ENCODE measurements at places on chromosomes 11 and 22.

- DNase-seq, result no peak
Observed at GRCh38 chr11:64372802-64373597, 14.0 kb downstream of the RPS6KA4 start.

GRCh38 chr11:87281496-87281895 is 243.8 kb downstream of the TMEM135 start:
- DNase-seq, result no peak

- DNase-seq, result no peak
Observed at GRCh38 chr11:112288021-112288420, 27.4 kb upstream of the PLET1 start.

DNA sequence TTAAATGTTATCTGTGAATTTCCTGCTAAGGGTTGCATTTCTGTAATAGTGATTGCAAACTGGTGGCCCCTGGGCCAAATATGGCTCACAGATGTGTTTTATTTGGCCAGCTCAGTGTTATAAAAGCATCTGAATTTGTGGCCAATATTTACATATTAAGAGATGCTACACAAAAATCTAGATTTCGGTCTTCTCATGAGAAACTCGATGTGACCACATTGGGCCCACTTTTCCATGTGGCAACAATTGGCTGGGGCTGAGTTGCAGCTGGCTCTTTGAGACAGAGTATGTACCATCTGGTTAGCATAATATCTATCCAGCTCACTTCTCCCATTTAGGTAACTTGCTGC is 244.5 kb upstream of the POU2AF2 start:
- DNase-seq, result no peak

- no peak for DNase-seq
Observed at GRCh38 chr11:123173040-123173855, 21.8 kb downstream of the CLMP start.

DNA sequence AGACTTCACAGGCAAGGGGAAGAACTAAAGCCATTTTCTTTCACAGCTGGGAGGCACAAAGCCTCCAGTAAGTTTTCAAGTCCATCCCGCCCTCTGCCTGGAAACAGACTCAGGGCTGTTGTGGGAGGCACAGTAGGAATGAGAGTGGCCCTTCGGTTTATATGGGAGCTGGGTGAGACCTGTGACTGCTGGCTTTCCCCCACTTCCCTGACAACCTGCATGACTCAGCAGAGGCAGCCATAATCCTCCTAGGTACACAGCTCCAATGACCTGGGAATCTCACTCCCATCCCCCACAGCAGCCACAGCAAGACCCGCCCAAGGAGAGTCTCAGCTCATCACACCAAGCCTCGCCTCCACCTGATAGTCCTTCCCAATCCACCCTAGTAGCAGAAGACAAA is 12.1 kb upstream of the TMEM45B start:
- no peak for DNase-seq

DNA sequence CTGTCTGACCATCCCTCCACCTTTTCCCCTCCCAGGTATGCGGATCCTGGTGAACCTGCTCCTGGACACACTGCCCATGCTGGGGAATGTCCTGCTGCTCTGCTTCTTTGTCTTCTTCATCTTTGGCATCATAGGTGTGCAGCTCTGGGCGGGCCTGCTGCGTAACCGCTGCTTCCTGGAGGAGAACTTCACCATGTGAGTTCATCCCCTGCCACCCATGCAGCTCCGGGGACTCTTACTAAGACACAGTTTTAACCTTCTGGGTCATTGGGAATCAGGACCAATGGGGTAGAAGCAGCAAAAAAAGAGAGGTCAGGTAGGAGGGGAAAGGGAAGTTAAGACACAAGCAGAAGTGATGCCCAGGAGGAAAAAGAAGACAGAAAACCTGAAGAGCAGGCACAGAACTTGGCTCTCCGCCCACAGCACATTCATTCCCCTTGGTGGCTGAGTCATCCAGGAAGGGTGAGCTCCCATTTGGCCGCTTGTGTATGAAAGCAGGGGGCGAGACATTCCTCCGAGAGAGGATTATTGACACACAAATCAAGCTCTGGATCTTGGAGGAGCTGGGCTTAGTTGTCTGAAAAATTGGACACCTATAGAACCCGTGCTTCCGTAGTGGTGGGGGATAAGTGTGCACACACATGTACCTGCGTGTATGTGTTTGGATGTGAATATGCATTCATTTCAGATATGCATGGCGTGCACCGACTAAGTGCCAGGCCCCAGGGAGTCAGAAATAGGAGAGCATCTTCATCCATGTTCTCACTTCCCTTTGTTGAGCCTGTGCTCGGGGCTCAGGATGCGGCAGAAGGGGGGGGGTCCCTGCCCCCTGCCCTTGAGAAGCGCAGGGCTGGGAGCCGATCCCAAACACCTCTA is 64.2 kb downstream of the CACNA1I start:
- no peak for DNase-seq

DNA sequence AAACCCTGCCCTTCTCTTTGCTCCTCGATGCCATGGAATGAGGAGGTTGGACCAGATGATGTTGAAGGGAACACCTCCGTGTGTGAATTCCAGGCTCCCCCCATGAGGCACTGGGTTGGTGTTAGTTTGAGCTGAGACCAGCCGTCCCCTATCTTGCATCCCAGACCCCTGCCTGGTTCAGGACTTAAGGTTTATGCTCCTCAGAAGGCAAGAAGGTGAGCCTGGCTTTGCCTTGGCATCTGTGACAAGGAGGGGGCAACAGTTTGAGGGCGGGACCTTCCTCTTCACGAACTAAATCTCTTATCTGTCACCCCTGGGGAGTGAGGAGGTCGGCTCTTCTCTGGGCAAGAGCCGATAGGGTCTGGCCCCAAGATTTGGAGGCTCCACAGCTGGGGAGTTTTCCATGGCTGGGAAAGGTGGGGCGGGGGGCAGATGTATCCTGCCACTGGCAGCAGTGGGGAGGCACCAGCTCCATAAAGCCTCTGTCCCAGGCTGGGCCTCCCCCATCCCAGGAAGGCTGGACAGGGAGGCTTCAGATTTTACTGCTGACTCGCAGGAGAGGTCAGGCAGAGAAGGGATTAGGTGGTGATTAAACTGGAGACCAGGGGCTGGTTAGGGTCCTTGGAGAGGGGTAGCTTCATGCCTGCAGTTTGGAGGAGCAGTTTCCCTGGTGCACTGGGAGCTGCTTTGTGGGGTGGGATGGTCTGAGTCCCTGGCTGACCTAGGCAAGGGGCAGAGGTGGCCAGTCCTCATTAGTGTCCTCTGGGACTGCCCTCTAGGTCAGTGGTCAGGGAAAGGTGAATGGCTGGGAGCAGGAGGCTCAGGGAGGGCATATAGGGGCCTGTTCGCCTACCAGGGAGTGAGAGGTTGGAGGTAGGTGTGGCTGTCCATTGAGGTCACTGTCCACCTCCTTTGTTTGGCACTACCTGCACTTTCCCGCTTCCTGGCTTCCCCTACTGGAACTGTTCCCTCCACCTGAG is 1.1 kb downstream of the SEC14L2 start:
- no peak for DNase-seq

DNA sequence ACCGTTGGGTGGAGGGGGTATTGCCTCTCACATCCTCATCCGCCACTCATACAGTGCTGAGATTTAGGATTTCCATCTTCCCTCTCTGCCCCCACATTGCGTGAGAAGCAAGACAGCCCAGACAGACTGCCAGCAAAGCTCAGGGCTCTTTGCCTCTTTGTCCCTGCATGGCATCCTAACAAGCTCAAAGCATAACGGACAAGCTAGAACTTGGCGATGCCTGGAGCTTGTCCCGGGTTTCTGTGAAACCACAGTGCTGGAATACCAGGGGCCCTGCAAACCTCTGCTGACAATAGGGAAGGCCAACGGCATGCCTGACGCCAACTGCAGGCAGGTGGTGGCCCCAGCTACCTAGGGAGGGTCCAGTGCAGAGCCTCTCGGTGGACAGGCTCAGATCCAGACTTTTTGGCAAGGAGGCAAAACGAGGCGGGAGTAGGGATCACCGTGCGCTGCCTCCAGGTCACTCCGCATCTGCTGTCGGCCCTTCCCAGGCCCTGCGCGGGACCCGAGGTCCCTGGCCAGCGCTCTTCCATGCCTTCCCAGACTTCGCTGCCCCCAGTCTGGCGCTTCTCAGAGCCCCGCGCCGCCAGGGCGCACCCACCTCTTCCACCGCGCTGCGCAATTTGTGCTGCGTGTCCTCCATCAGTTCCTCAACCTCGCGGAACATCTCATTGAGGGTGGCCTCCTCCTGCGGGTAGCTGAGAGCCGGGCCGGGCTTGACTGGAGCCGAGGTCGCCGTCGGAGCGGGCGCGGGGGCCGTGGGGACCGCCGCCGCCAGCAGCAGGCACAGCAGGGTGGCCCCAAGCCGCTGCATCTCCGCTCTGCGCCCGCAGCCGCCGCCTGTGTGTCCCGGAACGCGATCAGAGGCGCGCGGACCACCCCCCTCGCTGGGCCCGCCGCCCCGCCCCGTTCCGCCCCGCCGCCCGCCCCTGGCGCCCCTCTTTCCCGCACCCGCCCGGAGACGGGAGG is at the start of gene DKK3:
DKK3 (minus strand) TSS at position 858 of the 969 bp plus-strand sequence; CDS start at position 814, 44 bp downstream.
- DNase-seq, result peak; percentile 53

DNA sequence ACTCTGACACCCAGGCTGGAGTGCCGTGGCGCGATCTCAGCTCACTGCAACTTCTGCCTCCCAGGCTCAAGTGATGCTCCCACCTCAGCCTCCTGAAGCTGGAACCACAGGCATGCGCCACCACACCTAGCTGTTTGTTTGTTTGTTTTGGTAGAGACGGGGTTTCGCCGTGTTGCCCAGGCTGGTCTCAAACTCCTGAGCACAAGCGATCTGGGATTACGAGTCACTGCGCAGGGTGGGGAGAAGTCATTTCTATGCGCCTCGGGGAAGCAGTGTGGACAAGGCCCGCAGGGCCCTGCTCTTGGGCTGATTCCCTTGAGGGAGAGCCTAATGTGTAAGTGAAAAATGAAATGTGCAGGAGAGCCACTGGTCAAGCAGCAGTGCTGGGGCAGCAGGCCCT is 19.6 kb upstream of the SEPTIN5 start:
- no peak for DNase-seq

- no peak for DNase-seq
Observed at GRCh38 chr11:85759915-85760314, 51.0 kb downstream of the SYTL2 start.

DNA sequence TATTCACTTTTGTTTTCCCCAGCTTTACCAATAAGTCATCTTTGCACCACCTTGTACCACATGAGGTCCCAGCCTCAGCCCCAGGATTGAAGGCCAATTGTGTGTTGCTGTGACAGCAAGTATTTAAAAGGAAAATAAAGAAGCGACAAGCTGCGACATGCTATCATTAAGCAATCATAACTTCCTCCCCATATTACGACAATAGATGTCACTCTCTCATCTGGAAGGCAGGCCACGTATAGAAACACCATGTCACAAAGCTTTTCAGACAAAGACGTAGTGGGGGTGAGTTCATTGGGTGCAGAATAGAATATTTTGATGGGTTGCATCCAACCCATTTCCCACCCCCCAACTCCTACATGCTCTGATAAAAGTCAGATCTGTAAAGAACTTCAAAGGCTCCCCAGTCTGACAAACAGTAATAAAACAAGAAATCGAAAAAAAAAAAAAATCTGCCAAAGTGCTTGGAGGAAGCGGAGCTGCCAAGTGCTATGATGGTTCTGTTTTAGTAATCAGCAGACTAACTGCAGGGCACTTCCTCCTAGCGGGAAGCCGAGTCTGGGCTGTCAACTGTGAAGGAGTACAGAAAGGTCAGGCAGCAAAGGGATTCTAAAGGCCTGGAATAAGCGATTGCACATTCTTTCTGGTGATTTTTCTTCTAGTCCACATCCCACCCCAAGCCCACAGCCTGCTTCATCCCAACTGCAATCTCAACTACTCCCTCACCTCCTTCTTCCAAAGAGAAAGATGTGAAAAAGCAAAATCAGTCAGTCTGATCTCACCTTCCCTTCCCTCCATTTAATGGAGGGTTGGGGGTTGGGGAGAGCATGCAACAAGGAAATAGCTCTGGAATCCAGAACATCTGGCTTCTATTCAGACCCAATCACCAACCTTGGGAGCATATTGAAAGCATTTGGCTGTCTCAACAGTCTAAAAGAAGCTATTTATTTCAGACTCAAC is 131.4 kb upstream of the UBASH3B start:
- no peak for DNase-seq

DNA sequence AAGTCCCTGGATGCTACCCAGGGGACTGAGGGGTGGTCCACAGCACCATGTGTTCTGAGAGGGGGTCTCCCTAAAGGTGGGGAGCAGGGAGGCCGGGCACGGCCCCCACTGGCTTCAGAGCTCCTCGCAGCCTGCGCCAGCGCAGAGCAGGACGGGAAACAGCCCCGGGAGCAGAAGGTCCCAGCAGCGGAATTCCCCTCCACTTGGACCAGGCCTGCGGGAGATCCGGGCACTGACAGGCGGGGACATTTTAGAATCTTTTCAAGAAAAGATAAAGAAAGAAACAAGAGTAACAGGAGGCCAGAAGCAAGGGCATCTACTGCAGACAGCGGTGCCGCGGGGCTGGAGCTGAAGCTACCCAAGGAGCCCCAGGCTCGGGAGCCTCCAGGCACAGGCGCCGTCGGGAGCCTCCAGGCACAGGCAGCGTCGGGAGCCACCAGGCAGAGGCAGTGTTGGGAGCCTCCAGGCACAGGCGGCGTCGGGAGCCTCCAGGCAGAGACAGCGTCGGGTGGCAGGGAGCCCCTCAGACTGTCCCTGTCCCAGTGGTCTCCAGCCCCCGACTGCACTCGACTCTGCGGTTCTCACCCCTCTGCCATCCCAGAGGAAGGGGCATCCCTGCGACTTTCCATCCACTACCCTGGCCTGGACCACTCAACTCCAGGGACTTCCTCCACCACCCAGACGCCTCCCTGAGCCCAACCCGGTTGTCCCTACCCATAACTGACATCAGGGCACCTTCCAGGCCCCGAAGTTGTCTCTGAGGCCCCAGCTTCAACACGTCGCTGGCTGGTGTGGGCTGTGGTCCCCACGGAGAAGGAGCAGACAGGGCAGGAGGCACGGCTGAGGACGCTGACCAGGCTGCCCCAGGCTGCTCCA is 211.1 kb downstream of the BRD1 start:
- no peak for DNase-seq

GRCh38 chr22:29702931-29703501 is 16.8 kb upstream of the CABP7 start:
- DNase-seq, result no peak

- no peak for DNase-seq
Observed at GRCh38 chr11:100841711-100842407, 154.8 kb downstream of the ARHGAP42 start.

DNA sequence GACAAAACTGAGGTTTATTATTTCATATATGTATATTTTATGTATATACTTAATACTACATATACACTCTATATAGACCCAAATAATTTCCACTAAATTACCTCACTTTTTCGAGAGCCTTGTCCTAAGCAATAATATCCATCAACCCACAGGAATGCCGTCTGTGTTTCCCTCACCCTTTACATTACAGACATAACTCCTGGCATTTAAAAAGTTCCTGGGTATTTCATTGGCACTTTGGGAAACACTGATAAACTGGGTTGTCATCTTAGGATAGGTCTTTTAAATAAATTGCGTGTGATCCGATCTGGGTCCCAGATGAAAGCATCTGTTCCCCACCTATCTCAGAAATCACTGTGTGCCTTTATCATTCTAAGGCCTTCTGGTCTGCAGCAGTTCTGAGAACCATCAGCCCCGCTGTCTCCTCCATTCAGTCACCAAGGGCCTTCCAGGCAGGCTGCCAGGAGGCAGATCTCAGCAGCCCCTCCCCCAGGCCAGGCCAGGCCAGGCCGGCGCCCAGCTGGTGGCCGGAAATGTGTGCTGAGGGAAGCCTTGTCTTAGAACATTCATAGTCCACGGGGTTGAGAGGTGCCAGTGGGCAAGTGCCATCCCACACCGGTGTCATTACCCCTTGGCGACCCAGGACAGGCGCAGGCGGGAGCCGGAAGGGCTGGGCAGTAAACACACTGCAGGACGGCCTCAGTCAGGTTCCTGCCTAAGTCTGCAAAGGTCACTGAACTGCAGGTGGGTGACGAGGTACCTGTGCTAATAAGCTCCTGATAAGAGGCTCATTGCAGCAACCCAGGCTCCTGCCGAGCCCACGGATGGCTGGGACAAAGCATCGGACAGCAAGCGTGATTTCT is 3.3 kb downstream of the FGF19 start:
- peak; percentile 31 for DNase-seq
